Suppressor macrophage treated with lipopolysaccharide for 1 hour (primary cell): ENCODE measurements at places on chromosomes 12 and 14.

DNA sequence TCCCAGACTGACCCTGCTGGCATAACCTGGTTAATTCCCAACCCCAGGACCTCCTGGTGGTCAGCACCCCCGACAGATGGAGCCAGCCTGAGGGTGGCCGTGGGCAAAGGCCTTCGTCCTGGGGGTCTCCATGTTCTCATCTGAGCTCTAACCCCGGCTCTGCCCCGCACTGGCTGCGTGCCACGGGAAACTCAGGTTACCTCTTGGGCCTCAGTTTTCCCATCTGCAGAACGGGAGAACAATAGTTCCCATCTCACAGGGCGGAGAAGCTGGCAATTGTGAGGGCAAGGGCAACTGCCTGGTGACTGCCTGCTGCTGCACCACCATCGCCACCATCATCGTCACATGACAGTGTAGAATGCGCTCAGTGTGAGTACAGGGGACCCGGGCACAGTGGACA is 77.9 kb downstream of the RFLNA start:
- DNase-seq, result no peak

DNA sequence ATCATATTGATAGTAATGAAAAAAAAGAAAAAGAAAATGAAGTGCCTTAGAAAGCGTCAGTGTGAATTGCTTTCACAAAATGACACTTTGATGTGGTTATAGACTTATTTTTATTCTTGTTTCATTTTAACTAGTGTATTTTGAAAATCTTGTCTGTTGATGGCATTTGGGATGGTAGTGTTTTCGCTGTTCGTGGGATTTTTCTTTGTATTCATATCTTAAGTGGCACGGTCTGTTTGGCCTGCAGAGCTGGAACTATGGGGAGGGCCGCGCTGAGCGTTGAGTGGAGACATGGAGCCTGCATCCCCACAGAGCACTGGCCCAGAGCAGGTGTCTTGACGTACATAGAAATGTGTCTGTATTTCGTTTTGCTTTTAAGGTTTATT is 61.6 kb downstream of the WDR20 start:
- no peak for DNase-seq

DNA sequence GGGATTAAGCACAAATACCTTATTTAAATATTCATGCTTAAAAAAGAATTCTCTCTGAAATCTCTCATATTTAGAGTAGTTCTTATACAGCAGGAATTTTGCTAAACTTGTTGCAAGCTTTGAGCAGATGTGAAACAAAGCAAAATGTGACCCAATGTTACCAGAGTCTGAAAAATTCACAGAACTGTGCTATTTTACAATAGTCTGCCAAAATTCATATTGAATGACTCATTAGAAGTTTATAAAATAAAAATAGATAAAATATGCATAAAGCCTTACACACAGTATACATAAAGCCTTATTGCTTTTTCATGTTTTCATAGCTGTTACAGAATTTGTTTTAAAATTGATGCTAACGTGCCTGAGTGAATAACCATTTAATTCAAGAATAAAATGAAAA is 17.8 kb upstream of the RHOJ start:
- DNase-seq, result no peak

DNA sequence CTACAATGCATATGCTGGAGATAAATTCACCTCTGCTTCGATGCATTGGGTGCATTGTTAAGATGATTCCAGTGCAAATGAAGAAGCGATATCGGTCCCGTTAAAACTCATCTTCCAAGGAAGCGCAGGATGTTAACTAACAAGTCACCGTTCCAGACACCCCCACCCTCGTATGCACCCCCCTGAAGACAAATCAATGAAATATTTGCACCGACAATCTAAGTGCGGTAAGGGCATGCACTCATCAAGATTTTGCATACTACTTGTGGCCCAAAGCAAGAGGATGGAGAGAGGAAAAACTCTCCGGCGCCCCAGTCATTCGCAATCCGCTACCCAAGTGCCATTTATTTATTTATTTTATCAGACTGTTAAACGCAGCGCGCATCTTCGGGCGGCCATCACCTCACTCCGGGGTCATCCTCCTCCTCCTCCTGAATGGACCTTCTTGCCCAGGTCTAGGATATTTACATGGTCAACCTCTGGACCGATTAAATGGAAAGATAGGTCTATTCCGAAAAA is 1.2 kb downstream of the NOVA1 start:
- DNase-seq, result no peak

GRCh38 chr14:54348001-54348611 is 48.7 kb upstream of the CDKN3 start:
- DNase-seq, result peak; percentile 70

DNA sequence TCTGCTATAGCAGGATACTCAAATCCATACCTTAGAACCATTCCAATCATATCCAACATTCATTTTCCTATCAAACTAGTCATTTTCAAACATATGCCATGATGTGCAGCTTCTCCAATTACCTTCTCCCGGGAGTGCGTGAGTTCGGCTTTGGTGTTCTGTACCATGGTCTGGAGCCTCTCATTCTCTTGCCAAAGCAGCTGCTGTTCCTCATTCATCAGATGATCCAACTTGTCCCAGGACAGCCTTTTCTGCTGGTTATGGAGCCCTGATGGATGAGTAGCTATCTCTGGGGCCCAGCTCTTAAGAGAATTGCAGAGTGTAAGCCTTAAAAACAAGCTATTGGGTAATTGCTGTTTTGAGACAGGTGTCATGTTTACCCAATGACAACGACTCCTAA is 71.1 kb upstream of the SAV1 start:
- no peak for DNase-seq

GRCh38 chr12:103547376-103547775 is 39.7 kb upstream of the STAB2 start:
- no peak for DNase-seq

DNA sequence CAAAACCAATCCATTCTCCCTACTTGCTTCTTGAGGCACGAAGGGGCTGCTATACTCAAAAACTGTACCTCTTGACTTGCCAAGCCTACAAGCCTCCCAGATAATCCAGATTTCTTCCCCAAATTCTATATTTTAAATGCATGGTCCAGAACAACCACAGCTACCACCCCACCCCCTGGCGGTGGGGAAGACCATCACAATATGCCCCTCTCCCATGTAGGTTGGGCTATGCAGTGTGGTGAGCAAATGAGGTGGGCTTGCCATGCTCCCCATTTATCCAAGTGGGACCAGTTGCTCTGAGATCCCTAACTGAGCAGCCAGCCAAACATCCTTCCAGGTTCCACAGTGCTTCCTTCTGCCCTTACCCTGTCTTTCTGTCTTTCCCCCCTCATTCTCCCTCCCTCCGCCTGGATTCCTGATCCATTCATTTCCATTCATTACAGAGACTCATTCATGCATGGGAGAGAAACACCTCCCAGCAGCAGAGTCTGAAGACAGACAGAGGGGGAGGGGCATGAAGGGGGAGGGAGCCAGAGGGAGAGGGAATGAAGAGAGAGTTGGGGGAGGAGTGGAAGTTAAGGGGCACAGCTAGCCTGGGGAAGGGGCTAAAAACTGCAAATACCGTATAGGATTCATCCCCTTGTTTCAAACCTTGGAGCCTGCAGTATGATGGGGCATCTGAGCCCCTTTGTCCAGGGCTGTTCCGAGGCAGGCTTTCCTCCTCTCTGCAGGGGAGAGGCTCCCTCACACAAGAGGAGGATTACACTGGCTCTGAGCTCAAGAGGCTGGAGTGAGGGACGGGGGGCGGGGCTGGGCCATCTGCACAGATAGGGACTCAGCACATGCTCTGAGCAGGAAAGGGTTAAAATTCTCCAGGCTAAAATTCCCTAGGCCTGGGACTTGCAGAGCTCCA is 4.4 kb downstream of the ZNF219 start:
- no peak for DNase-seq

- DNase-seq, result no peak
Measured at GRCh38 chr14:22532345-22533056, 56.5 kb downstream of the DAD1 start.

DNA sequence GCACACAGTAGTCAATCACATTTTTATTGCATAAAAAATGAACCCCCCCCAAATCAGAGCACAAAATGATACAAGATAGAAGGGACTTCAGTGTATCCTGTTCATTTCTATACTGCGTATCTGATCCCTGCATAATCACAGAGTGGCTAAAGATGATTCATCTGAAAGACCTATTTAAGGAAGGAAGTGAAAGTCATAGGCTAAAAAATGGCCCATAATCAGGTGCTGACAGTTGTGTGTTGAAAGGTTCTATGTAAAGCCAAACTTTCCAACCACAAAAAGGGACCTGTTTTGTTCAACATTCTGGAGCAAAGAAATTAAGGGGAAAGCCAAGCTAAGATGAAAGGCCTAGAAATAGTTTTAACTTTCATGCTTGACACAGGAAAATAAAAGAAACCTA is 147.8 kb upstream of the ATP2B1 start:
- peak; percentile 84 for DNase-seq

GRCh38 chr12:2183556-2184541 is 131.1 kb downstream of the CACNA1C start:
- no peak for DNase-seq

GRCh38 chr12:20444595-20445170 is 76.3 kb downstream of the PDE3A start:
- DNase-seq, result no peak

GRCh38 chr12:53234271-53234914 is 2.4 kb upstream of the RARG start:
- DNase-seq, result no peak
